ENCODE measurements at places on chromosomes 3 and 15.

DNA sequence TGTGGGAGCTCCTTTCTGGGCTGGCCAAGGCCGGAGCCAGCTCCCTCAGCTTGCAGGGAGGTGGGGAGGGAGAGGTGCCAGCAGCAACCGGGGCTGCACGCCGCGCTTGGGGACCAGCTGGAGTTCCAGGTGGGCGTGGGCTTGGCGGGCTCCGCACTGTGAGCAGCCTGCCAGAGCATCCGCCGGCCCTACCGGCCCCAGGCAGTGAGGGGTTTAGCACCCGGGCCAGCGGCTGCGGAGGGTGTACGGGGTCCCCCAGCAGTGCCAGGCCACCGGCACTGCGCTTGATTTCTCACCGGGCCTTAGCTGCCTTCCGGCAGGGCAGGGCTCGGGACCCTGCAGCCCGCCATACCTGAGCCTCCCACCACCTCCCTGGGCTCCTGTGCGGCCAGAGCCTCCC lies 651.0 kb upstream of the ARPP21 start:
- DNase-seq = no peak

DNA sequence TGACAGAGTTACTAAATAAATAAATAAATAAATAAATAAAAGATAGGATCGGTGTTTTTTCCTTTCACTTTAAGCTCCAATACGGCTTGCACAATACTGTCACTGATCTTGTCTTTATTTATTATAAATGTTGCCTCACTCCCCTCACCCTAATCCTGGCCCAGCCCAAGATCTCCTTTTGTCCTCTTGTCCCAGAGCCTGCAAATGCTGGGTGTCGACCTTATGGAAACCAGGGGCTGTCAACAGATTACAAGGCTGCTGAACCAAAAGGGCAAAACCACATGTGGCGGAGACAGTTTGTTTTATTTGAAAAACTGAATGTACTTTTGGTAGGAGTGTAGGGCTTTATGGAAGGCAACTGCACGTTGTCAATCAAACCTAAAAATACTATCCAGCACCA lies 75.9 kb downstream of the RFTN1 start:
- DNase-seq = no peak

- DNase-seq = no peak
Observed at GRCh38 chr3:65252266-65252665, 564.5 kb upstream of the ADAMTS9 start.

- no peak for DNase-seq
Observed at GRCh38 chr3:51929420-51930003, 12.2 kb downstream of the RRP9 start.

DNA sequence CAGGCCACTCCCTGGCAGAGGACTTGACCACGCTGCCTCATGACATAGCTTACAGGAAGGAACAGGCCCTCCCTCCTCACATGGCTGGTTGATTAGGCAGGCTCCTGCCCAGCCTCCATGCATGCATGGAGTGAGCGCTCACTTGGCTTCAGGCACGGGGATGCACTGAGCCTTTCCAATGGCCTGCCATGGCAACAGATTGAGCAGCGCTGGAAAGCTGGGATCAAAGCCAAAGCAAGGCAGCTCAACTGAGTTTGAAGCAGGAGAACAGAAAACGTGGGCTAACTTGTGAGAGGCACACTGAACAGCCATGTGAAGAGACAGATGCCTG lies 5.9 kb upstream of the GRAMD2A start:
- no peak for DNase-seq

- no peak for DNase-seq
Observed at GRCh38 chr15:86383611-86384010, 303.9 kb downstream of the AGBL1 start.

DNA sequence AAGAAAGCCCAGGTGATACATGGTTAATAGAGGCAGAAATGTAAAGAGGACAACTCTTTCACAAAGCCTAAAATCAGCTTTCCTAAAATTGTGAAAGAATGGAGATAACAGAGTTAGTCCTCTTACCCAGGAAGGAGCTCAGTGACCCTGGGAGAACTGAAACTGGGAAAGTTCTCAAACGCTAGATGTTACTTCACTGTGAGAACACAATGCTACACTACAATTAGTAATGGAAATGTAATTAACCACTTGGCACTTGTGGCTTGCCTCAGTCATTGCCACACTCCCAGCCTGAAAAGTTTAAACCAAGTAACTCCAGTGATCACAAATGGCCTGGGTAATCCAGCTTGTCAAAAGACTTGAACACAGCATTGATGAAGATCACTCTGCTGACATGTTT lies 102.7 kb upstream of the FGF7 start:
- no peak for DNase-seq

- no peak for DNase-seq
Observed at GRCh38 chr3:183533412-183534132, 21.9 kb downstream of the KLHL6 start.

GRCh38 chr15:42858999-42859789 lies 61.4 kb downstream of the TTBK2 start:
- no peak for DNase-seq

DNA sequence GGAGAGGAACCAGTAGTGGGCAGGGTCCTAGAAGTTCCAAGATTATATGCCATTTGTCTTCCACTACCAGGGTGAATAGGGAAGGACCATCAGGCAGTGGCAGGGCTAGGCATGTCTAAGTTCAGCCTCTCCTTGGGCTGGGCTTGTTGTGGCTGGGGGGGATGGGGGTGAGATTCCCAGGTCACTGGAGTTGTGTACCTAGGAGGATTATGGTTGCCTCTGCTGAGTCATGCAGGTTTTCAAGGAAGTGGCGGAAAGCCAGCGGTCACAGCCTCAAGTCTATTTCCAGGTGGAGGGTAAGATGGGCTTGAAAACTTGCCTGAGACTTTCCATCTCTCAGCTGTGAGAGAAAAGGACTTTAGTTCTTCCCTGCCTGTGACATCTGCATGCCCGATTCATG lies 1407.1 kb downstream of the SI start:
- no peak for DNase-seq

Measured in stimulated activated CD8-positive, alpha-beta memory T cell treated with anti-CD3 and anti-CD28 coated beads, Interleukin-2, amount 100 ng/mL, for 1 hour (primary cell).